ENCODE measurements at places on chromosomes 1 and 21. TPM values are rescaled to one million over a fixed set of nuclear protein-coding genes. Genes with fewer than 3 reads are reported as not detected.

FBLIM1 gene
- 13.1 TPM for total RNA-seq

GRCh38 chr1:15948595-15949452 is 27.1 kb downstream of the ZBTB17 start:
- DNase-seq, result no peak

- DNase-seq, result no peak
Observed at GRCh38 chr1:115477071-115477470, 139.0 kb upstream of the NGF start.

- DNase-seq, result no peak
Observed at GRCh38 chr1:225299624-225300023, 128.2 kb downstream of the LBR start.

GRCh38 chr1:27958513-27958912 is 1.3 kb upstream of the XKR8 start:
- DNase-seq, result no peak

GRCh38 chr1:29811727-29812407 is 575.5 kb downstream of the PTPRU start:
- DNase-seq, result no peak

- DNase-seq, result no peak
Observed at GRCh38 chr1:183968386-183968785, 69.1 kb downstream of the COLGALT2 start.

DNA sequence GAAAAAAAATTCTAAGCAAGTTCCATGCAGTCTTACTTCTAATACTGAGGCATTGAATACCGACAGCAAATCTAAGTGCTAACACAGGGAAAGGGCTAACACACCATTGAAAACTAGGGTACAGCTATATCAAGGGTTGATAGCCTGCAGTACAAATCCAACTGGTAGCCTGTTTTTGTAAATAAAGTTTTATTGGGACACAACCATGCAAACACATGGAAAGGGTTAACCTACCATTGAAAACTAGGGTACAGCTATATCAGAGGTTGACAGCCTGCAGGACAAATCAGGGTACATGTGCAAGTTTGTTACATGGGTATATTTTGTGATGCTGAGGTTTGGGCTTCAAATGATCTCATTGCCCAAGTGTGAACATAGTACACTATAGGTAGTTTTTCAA is 212.9 kb downstream of the HIVEP3 start:
- no peak for DNase-seq

RYR2 gene
- total RNA-seq, result 0.21 TPM

GRCh38 chr1:20385630-20386029 is 95.0 kb downstream of the VWA5B1 start:
- DNase-seq, result no peak

Data from right lobe of liver (tissue), 6 donors.